ENCODE measurements at places on chromosomes 6 and 20.
A peak's percentile ranks its signal among the peaks of the same experiment; 100 is the strongest.

- peak; percentile 55 for DNase-seq
Measured at GRCh38 chr6:85643537-85644278, 1.0 kb upstream of the SYNCRIP start.

DNA sequence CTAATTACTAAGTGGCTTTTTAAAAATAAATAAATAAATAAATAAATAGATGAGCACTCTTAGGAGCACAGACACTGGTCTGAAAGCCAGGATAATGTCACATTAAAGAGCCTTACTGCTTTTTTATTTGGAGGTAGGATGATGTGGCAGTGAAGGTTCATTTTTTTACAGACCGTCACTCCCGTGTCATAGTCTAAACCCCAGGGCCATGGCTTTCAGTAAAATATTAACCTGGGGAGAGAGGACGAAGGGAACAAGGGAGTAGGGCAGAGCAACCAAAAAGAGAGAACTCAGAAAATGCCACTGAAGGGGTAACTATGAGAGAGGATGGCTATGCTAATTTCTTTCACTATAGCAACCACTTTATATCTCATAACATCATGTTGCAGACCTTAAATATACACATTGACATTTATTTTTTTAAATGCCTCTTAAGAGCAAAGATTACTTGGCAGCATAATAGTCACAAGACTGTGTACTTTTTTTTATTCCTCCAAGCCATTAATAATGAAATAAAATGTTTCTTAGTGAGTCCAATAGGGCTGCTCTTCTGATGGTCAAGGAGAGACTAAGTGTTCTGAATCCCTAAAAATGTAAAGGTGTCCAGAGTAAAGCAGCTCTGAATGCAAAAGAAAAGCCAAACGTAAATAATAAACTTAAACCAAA lies 100.9 kb upstream of the SIM1 start:
- DNase-seq = no peak

DNA sequence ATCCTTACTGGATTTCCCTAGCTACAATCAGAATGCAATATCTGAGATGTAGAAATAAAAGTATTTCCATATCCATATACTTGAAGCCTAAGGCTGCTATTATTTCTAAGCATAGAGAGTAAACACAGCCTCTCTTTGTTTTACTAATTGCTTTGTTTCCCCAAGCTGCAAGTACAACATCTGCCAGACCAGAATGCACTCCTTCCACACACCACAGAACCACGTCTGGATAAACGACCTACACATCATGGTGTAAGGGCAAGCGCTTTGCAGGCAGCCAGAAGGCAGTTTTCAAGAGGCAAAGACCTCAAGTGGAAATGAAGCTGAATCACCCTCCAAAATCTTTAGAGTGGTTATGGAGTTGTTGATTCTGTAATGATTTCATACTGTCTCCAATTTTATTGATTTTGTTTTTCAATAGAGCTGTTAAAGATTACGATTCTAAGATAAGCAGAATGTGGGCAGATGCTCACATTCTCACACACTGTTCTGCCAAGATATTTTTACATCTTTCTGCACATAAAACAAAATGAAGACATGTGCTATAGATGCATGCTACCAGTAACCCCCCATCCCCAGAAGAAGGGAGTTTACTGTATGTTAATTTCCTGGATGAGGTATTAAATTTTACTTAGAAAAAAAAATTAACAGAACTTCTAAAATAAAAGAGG lies 88.8 kb downstream of the THEMIS start:
- no peak for DNase-seq

- DNase-seq = no peak
Measured at GRCh38 chr20:23868321-23868720, 11.2 kb downstream of the CST5 start.

- DNase-seq = peak; percentile 36
Measured at GRCh38 chr20:62925420-62926228, 681 bp downstream of the DIDO1 start.

GRCh38 chr6:19876672-19877071 lies 39.5 kb downstream of the ID4 start:
- DNase-seq = no peak

GRCh38 chr6:134911547-134911946 lies 38.4 kb downstream of the ALDH8A1 start:
- DNase-seq = no peak

DNA sequence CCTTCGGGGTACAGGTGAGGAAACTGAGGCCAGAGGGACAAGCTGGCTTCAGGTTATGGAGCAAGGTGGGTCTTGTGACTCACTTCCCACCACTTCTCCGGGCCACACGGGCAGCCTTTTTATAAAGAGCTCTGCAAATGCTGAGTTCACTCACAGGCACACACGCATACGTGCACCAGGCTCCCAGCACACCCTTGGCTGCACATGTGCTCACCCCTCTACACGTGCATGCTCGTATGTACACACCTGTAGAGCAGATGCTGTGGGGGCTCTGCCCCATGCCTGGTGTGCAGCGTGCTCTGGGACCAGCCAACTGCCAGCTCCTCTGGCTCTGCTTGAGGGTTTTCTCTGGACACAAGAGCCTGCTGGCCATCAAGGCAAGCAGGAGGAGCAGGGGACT lies 29.1 kb downstream of the VSTM2L start:
- no peak for DNase-seq

- no peak for DNase-seq
Measured at GRCh38 chr6:117795234-117795633, 111.8 kb upstream of the SLC35F1 start.

GRCh38 chr6:141956868-141957267 lies 175.9 kb upstream of the GJE1 start:
- DNase-seq = no peak

DNA sequence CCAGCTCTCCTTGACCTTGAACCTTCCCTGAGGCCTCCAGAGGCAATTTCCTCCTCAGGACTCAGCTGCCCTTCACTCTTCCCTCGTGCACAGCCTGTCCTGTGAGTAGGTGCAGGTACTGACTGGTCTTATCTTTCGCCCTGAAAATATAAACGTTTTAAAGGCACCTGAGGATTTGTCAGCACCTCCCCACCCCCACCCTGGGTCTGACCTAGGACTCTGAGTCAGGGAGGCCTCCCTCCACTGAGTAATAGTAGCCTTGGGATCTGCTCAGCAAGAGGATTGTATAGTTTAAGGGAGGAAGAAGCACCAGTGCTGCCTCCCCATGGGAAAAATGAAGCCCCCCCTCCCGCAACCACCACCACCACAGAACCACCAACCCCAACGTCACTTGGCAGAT lies 54.6 kb downstream of the PPARD start:
- DNase-seq = no peak

GRCh38 chr6:10237298-10238038 lies 177.4 kb downstream of the TFAP2A start:
- no peak for DNase-seq

GRCh38 chr20:5400164-5400762 lies 83.5 kb upstream of the PROKR2 start:
- no peak for DNase-seq

DNA sequence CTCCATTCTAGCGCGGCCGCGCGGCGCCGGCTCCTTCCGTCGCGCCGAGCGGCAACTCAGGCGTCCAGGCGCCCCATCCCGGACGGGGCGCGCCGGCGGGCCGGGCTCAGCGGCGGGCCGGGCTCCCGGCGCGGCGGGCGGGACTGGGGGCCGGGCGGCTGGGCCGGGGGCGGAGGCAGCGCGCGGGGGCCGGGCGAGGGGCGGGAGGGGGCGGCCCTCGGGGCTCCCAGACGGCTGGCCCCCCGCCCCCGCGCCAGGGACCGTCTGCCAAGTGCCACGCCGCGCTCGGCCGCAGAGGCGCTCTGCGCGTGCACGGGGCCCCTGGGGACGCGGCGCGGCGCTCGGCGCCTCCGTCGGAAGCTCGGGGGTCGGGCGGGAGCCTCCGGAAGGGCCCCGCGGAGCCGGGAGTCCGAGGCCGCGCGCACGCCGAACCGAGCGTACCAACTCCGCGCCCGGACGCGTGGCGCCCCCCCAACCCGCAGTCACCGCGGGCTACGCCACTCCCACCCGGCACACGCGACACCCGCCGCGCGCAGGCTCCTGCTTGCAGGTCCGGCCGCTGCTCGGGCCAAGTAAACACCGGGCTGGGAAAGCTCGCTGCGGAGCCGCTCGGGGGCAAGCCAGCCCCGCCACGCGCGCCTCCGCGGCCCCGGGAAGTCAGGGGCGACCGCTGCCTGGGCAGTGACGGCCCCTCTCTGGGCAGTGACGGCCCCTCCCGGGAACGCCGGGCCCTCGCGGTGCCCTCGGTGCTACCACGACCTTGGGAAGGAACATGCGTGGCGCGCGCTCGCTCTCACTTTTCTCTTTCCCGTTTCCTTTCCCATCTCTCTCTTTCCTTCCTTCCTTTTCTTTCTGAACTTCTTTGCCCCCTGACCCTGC lies at the start of gene PREX1:
PREX1 (minus strand) TSS at position 145 of the 879 bp plus-strand sequence; CDS start at position 6, 139 bp downstream.
- peak; percentile 87 for DNase-seq

DNA sequence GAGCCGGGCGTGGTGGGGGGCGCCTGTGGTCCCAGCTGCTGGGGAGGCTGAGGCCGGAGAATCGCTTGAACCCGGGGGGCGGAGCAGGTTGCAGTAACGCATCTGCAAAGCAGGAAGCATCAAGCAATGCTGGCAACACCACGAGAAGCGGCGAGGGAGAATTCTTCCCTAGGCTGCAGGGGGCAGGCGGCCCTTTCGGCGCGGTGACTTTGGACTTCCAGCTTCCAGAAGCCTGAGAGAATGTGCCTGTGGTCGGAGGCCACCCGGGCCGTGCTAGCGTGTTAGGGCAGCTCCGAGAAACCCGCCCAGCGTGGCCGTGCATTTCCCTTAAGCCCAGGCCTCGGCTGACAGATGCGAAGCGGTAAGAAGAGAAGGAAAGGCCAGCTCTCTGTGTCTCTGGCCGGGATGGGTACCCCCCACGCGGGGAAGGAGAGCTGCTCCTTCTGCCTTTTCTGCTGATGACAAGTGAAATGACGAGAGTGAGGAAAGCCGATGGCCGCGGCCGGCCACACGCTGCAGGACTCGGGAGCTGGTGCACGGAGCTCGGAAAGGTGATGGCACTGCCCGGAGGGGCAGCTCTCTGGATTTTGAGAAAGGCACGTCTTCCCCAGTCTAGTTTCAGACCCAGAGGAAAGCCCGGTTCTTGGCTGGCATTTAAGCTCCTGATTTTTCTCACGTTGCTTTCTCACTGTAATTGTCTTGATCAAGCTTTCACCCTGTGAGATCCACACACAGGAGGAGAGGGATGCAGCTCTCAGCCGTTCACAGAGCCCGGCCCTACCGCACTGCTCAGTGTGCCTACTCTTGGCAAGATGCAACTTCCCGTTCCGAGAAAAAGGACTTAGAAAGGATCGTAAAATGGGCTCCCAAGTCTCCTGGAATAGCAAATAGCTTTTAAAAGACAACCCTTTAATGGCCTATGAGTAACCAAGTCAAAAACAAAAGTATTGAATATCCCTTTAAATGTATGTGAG lies 68.3 kb upstream of the EXOC2 start:
- DNase-seq = no peak

DNA sequence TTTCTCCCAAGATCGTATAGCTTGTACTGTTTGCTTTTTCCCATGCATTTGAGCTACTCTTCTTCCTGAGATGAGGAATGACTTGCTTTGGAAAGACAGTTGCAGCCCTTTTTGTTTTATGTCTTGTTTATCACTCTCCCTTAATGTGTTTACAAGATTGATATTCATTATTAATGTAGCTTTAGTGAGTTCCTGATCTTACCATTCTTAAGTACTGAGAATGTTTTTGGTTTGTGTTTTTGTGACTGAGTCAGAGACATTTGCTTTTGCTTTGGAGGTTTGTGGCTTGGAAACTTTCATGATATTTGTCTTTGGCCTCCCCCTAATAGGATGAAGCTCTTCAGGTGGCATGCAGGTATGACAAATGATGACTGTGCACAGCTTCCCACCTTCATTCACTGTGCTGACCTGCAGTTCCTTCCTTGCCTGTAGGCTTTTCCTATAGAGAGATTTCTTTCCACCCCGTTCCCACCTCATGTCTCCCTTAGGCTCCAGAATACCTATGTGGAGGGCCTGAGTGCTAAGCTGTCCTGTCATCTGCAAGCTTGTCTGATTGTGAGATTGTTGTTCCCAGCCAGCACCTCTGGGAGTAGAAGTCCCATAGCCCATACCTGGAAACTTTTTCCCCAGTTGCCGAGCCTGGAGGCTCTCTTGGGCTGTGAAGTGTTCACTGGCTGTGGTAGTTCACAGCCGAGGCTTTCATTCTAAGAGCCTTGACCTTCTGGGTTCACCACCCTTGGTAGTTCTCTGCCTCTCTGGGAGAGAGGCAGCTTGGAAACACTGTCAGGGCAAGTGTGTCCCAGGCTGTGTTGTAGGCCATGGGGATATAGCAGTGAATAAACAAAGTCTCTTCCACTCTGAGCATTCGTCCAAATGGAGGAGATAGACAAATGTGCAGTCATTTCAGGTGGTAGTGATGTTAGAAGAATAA lies 27.1 kb downstream of the CDS2 start:
- DNase-seq = no peak

GRCh38 chr6:91278416-91278815 lies 691.5 kb upstream of the MAP3K7 start:
- no peak for DNase-seq

GRCh38 chr20:42350521-42350920 lies 732.3 kb upstream of the CHD6 start:
- no peak for DNase-seq

- peak; percentile 78 for DNase-seq
Measured at GRCh38 chr20:62791301-62792181, 4.7 kb upstream of the MRGBP start.

GRCh38 chr6:79895382-79896074 lies 51.8 kb downstream of the ELOVL4 start:
- no peak for DNase-seq

GRCh38 chr6:151452750-151453427 lies 963 bp upstream of the RMND1 start:
- no peak for DNase-seq

DNA sequence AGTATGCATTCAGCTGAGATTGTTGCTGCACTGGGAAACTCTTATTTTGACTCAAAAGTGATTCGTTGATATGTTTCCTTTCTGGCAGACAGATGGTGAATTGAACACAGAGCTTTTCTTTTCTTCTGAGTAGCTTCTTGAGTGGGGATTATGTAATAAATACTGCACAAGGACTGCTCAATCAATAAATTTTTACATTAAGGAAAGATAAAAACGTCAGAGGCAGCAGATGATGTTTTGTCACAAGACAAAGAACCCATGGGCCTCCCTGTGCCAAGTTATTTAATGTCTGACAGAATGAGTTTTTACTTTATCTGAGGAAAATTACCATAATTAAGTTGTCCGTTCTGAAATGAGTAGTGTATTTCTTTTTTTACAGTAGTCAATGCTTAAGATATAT lies 460.3 kb downstream of the UTRN start:
- no peak for DNase-seq

- DNase-seq = no peak
Measured at GRCh38 chr20:31907046-31907445, 36.6 kb downstream of the TTLL9 start.

GRCh38 chr6:98358173-98358572 lies 476.2 kb upstream of the POU3F2 start:
- DNase-seq = no peak

GRCh38 chr6:44264154-44265006 lies 971 bp downstream of the NFKBIE start:
- peak; percentile 46 for DNase-seq
